Psoas muscle (tissue), 8 donors: ENCODE measurements at places on chromosomes 16 and 17.

- no peaks in the 10 kb centered on the region for H3K27me3 ChIP-seq
- H3K4me1 ChIP-seq: no peaks in the 10 kb centered on the region
- H3K27ac ChIP-seq: no peak overlapping the region
These were observed 10.1 kb downstream of the CYB5D1 start for GRCh38 chr17:7867881-7868329.

DNA sequence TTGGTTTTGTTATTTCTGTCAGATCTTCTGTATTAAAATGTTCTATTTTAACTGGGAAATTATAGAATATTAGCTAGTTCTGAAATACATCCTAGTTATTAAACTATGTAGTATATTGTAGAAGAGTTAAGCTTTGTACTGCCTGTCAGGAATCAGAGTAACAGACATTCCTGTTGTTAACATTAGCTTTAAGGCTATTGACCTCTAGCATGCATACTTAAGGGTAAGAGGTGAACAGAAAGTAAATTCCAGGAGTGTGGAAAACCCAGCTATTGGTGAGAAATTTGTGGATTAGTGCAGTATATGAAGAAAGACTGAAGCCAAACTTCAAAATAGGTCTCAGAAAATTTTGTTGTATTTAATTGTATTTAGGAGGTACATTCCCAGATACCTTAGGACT lies 111.3 kb downstream of the CHD9 start:
- DNase-seq: no peak
- no peak overlapping the region for H3K27ac ChIP-seq
- H3K36me3 ChIP-seq: peaks cover 17% of the 10 kb centered on the region
- no peak overlapping the region for H3K4me3 ChIP-seq

DNA sequence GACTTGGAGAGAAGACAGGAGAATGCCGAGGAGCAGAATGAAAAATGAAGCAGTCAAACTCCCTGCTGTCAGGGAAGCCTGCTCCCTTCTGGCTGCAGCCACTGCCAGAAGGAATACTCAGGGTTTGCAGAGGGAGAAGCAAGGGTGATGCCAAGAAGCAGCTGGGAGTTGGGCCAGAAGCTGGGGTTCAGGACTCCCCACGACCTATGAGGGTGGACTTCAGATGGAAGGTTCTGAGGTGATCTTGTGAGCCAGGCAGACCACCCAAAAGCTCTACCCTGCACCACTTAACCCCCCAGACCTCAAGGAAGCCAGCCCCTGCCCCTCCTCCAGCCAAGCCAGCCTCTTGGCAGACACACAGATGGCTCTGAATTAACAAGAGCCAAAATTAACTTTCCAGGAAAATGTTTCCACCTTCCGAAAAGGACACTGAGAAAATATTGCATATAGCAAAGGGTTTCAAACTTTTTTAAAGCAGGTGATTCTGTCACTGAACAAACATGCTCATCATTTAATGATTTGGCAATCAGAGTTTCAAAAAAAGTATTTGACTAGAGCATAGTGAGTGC lies 126.0 kb upstream of the ERCC4 start:
- H3K4me1 ChIP-seq: peaks cover 22% of the 10 kb centered on the region
- no peaks in the 10 kb centered on the region for H3K36me3 ChIP-seq
- no peaks in the 10 kb centered on the region for H3K27me3 ChIP-seq
- peak; percentile 16 for DNase-seq
- H3K27ac ChIP-seq: no peak overlapping the region

DNA sequence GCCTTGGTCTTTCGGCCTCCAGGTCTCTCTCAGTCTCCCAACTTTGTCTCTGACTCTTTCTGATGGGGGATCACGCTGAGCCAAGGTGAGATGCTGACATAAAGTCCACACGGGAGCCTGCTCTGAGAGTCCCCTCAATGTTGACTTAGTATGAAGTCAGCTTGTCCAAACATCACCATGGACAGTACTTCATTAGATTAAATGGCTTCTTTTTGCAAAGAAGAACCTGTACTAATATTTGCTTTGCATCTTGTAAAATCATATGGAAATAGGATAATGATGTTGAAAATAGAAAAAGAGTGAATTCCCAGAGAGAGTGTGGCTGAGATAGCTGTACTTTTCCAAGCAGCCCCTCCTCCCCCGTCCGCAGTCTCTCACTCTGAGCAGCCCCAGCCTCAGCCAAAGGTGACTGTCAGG lies 56.7 kb upstream of the SIAH1 start:
- no peaks in the 10 kb centered on the region for H3K27me3 ChIP-seq
- peaks cover 8% of the 10 kb centered on the region for H3K4me1 ChIP-seq
- no peak overlapping the region for H3K27ac ChIP-seq
- H3K4me3 ChIP-seq: no peak overlapping the region
- no peaks in the 10 kb centered on the region for H3K36me3 ChIP-seq

DNA sequence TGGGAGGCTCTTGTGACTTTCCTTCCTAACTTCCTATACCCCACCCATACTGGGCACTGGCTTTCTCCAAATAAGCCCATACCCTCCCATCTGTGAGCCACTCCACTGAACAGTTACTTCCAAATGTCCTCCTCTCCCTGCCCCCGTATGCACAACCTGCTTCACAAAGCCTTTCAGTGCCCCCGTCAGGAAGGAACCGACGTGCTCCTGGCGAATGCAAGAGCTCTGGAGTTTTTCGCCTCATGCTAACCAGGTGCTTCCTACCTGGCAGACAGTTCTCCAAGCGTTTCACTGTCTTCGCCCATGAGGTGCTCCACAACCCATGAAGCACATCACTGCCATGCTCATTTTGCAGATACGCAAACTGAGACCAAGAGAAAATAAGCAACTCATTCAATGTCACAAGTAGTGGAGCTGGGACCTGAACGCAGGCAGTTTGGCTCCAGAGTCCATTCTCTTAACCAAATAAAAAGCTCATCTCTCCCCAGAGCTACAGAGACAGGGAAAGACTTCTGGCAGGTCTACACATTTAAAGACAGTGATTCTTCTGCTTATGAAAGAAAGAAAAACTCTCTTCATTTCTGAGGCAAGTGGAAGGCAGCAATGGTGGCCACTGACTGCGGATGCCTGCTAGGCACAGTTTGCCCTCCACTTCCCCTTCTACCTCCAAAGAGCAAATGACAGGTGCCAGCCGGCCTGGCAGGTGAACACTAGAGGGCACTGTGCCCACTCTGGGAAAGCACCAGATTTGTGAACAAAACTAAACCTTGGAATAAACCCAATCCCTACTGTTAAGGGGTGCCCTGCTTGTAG lies 23.8 kb downstream of the SPHK1 start:
- H3K36me3 ChIP-seq: no peaks in the 10 kb centered on the region
- peak; percentile 76 for DNase-seq
- H3K27ac ChIP-seq: no peak overlapping the region
- H3K4me3 ChIP-seq: no peak overlapping the region
- peaks cover 36% of the 10 kb centered on the region for H3K4me1 ChIP-seq

DNA sequence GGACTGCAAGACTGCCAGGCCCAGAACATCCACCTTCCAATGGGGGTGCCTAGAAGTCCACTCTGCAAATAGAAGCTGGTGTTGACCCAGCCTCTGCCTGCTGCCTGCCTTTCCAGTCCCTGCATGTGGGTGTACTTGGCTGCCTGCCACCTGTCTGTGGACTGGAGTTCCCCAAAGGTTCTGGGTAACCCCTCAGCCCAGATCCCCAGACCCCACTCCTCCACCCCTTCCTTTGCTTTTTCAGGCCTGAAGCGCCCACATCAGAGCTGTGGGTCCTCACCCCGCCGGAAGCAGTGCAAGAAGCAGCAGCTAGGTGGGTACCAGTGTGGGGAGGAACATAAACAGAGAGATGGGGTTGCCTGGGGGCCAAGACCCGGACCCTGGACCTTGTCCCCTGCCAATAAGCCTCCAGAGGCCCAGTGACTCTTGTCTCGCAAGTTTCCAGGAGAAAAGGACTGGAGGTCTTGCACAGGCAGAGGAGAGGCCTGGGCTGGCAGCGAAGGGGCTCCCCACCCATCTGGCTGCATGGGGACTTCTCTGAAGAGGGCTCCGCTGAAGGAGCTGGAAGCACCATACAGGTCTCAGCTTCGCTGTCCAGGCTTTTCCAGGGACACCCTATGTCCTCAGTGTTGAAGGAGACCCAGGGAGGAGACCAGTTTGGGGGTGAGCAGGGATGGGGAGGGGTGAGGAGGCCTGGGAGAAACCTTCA lies 34.3 kb downstream of the NLRC5 start:
- H3K27ac ChIP-seq: no peak overlapping the region
- H3K27me3 ChIP-seq: no peaks in the 10 kb centered on the region
- H3K36me3 ChIP-seq: no peaks in the 10 kb centered on the region
- no peaks in the 10 kb centered on the region for H3K4me1 ChIP-seq
- DNase-seq: no peak
- no peak overlapping the region for H3K4me3 ChIP-seq

- H3K4me3 ChIP-seq: no peak overlapping the region
- no peak overlapping the region for H3K27ac ChIP-seq
- no peaks in the 10 kb centered on the region for H3K36me3 ChIP-seq
These were observed 43.4 kb downstream of the VPS53 start for GRCh38 chr17:671076-671762.

GRCh38 chr16:69523566-69524305 lies 42.0 kb upstream of the NFAT5 start:
- no peak for DNase-seq
- H3K27me3 ChIP-seq: no peaks in the 10 kb centered on the region
- H3K4me1 ChIP-seq: no peaks in the 10 kb centered on the region
- no peak overlapping the region for H3K4me3 ChIP-seq
- H3K27ac ChIP-seq: no peak overlapping the region

GRCh38 chr17:31249835-31250141 lies 47.3 kb downstream of the OMG start:
- H3K27me3 ChIP-seq: no peaks in the 10 kb centered on the region
- no peak overlapping the region for H3K27ac ChIP-seq
- no peak for DNase-seq
- H3K36me3 ChIP-seq: peaks cover 3% of the 10 kb centered on the region
- H3K4me1 ChIP-seq: no peaks in the 10 kb centered on the region

DNA sequence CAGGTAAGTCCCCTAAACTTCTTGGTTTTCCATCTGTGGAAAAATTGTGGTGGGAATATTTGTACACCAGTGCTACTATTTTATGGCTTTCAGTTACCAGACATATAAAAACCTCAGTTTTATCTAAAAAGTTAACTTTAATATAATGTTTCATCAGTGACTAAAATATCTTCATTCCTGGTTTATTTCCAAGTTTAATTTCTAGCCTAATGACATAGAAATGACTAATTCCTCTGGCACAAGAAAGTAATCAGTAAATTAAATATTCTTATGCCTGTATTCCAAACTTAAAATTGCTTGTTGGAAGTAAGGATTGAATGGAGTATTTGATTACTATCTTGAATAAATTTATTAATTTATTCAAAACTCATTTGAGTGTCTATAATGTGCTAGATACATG lies 757.0 kb downstream of the CDH11 start:
- no peak overlapping the region for H3K27ac ChIP-seq
- no peaks in the 10 kb centered on the region for H3K27me3 ChIP-seq
- no peaks in the 10 kb centered on the region for H3K36me3 ChIP-seq
- H3K4me1 ChIP-seq: no peaks in the 10 kb centered on the region
- H3K4me3 ChIP-seq: no peak overlapping the region
- no peak for DNase-seq

DNA sequence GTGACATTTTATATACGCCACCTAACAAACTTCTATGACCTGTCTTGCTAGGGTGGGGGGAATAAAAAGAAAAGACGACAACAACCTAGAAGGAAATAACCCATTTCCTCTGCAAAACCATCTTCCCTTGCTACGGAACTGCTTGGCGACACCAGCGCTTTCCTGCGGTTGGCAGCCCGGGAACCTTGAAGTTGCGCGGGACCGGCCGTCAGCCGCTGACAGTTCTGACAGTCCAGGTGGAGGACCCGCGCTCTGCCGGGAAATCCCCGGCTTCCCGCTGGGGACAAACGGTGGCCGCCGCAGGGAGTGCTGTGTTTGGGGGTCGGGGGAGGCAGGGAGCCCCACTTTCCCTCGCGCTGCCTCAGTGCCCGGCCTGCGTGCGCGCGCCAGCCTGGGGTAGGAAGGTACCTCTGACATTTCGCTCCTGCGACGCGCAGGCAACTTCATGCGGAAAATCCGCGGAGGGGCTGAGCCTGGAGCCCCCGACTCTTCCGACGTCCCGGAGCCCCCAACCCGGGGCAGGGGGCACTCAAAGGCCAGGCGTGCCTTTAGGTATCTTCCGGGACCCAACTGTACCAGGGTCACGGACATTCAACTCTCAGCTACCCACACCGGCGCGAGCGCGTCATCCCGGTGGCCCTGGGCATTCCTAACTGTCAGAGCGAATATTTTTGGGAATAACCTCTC lies 516 bp downstream of the SLC16A6 start:
- no peaks in the 10 kb centered on the region for H3K27me3 ChIP-seq
- H3K36me3 ChIP-seq: no peaks in the 10 kb centered on the region
- peak overlapping the region; percentile 90 for H3K27ac ChIP-seq
- peak; percentile 37 for DNase-seq
- H3K4me3 ChIP-seq: peak overlapping the region; percentile 92

GRCh38 chr16:68417711-68418301 lies 30.5 kb downstream of the SMPD3 start:
- no peaks in the 10 kb centered on the region for H3K27me3 ChIP-seq
- H3K36me3 ChIP-seq: no peaks in the 10 kb centered on the region
- no peak for DNase-seq
- H3K4me1 ChIP-seq: no peaks in the 10 kb centered on the region
- H3K27ac ChIP-seq: no peak overlapping the region
- H3K4me3 ChIP-seq: no peak overlapping the region

- no peaks in the 10 kb centered on the region for H3K27me3 ChIP-seq
- H3K4me3 ChIP-seq: no peak overlapping the region
- peaks cover 5% of the 10 kb centered on the region for H3K4me1 ChIP-seq
- no peak overlapping the region for H3K27ac ChIP-seq
These were observed 51.2 kb downstream of the RMI2 start for GRCh38 chr16:11396241-11397048.

GRCh38 chr17:48767263-48767774 lies 38.8 kb upstream of the HOXB13 start:
- H3K27me3 ChIP-seq: peaks cover 66% of the 10 kb centered on the region
- H3K4me1 ChIP-seq: no peaks in the 10 kb centered on the region
- no peak overlapping the region for H3K27ac ChIP-seq
- no peak overlapping the region for H3K4me3 ChIP-seq
- no peaks in the 10 kb centered on the region for H3K36me3 ChIP-seq

- DNase-seq: no peak
- H3K4me3 ChIP-seq: no peak overlapping the region
- no peak overlapping the region for H3K27ac ChIP-seq
These were observed 46.4 kb downstream of the TNFRSF13B start for GRCh38 chr17:16925461-16926060.
